ENCODE measurements at places on chromosomes 13 and 19.

GRCh38 chr13:35797991-35798390 is 321.5 kb upstream of the MAB21L1 start:
- DNase-seq: no peak

DNA sequence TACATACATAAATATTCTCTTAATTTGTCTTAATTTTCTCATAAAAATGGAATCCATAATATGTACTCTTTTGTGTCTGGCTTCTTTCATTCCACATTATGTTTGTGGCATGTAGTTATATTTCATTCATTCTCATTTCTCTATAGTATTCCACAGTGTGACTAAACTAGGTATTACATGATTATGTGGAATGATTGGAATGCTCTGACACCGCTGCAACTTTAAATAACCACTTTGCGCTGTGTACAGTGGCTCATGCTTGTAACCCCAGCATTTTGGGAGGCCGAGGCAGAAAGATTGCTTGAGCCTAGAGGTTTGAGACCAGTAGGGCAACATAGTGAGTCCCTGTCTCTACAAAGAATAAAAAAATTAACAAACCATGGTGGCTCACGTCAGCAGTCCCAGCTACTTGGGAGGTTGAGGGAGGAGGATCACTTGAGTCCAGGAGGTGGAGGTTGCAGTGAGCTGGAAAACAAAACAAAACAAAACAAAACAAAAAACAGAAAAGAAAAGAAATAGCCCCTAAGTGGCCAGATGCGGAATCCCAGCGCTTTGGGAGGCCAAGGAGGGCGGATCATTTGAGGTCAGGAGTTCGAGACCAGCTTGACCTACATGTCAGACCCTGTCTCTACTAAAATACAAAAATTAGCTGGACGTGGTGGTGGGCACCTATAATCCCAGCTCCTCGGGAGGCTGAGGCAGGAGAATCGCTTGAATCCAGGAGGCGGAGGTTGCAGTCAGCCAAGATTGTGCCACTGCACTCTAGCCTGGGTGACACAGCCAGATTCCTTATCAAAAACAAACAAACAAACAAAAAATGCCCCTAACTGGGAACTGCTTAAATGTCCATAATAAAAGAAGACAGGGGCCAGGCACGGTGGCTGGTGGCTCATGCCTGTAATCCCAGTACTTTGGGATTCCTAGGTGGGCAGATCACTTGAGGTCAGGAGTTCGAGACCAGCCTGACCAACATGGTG is 8.0 kb upstream of the SAE1 start:
- no peak for DNase-seq

DNA sequence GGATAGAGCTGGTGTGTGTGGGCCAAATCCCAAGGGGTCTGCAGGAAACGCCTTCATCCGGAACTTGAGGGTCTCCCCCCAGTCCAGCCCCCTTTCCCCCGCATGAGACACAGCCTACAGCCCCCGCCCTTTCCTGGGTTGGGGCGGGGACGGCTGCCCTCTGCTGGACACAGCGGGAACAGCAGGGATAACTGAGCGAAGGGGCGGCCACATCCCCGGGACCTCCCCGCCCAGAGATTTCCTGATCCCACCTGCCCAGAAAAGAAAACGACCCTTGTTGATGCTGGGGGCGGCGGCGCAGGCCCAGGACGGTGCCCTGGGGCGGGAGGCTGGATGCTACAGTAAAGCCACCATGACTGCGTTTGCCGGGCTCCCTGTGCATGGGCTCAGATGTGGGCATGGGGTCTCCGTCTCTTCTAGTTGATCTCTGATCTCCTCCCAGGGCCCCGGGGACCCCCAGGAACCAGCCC is 14.2 kb downstream of the ONECUT3 start:
- peak; percentile 89 for DNase-seq

DNA sequence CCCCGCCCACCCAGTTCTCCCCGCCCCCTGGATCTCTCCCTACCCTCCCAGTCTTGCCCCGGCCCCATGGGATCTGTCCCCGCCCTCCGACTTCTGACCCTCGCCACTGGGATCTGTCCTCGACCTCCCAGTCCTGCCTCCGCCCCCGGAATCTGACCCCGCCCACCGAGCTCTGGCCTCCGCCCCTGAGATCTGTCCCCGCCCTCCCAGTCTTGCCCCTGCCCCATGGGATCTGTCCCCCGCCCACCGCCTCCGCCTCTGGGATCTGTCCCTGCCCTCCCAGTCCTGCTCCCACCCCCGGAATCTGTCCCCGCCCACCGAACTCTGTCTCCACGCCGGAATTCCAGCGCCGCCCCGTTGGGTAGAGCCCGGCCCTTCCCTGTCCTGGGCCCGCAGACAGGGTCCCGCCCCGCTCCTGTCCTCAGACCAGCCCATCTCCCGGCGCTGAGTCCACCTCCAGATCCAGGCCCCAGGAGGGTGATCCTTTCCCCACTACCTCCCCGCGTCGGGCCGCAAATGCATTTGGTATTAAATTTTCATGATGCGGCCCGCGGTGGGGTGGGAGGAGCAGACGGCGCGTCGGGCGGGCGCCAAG is 1.5 kb upstream of the SLC17A7 start:
- DNase-seq: peak; percentile 91

GRCh38 chr19:42311657-42312056 is 1.5 kb upstream of the TMEM145 start:
- DNase-seq: no peak

DNA sequence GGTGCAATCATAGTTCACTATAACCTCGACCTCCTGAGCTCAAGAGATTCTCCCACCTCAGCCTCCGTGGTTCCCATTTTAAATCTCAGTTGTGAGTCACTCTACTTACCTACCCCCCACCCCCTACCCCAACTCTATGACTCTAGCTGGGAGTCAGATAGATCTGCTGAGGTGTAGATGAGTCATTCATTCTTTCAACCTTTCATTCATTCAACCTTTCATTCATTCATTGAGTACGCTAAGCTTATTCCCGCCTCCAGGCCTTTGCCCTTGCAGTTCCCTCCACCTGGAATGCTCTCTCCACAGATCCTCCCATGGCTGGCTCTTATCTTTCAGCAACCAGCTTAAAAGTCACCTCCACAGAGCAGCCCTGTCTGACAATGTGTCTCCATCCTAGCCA is 1.1 kb upstream of the MAST1 start:
- no peak for DNase-seq

GRCh38 chr19:38013913-38014580 is 107.0 kb downstream of the SIPA1L3 start:
- no peak for DNase-seq

DNA sequence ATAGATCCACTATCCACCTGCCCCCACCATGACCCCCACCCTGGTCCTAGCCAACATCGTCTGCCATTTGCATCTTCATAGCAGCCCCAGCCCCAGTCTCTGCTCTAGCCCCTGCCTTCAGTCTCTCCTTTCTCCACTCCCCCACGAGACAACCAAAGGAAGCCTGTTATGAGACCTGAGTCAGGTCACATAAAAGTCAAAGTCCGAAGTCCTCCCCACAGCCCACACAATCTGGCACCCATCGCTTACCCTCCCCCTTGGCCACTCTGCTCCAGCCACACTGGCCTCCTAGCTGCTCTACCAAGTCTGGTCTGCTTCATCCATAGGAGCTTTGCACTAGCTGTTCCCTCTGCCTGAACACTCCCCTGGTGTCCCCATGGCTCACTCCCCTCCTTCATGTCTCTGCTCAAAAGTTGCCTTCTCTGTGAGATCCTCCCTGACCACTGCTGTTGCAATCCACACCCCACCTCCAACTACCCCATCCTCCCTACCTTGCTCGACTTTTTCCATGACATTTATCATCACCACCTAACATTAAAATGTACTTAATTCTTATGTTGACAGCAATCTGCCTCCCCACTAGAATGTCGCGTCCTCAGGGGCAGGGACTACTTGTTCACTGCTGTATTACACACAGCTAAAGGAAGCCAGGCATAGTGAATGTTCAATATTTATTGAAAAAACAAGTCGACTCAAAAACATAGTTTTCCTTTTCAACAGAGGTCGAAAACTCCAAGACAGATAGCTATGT is 1.2 kb upstream of the PLEKHG2 start:
- DNase-seq: no peak

DNA sequence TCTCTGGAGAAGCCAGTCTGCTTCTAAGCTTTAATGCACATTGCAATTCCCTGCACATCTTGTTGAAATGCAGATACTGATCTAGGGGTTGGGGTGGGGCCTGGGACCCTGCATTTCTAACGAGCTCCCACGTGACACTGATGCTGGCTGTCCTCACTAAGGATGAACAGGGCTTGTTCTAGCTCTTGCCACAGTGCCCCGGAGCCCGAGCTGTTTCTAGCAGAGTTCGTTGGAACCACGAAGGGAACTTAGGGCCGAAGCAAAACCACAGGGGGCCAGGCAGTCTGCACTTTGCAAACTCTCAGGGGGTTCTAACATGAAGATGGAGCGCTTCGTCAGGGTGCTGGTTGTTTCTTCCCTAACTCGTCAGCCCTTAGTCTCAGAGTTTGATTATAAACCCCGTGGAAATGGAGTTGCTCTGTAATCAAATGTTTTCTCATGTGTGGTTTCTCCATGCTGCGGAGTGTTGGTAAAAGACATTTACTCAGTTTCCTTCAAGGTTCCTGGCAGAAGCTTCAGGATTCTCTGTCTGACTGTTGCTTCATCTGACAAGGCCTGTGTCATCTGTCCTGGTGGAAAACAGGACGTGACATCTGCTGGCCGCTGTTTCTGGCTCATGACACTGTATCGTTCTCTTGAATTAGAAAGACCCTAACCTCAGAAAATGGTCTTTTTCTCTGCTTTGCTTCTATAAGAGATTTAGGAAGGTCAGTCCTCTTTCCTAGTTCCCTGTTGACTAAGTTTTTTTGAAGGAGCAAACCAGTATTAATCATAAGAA is 221.5 kb downstream of the TEX29 start:
- DNase-seq: no peak

- DNase-seq: no peak
These were observed 237.5 kb downstream of the COG6 start for GRCh38 chr13:39892721-39893685.

GRCh38 chr13:79382545-79383275 is 23.3 kb downstream of the RBM26 start:
- DNase-seq: no peak

DNA sequence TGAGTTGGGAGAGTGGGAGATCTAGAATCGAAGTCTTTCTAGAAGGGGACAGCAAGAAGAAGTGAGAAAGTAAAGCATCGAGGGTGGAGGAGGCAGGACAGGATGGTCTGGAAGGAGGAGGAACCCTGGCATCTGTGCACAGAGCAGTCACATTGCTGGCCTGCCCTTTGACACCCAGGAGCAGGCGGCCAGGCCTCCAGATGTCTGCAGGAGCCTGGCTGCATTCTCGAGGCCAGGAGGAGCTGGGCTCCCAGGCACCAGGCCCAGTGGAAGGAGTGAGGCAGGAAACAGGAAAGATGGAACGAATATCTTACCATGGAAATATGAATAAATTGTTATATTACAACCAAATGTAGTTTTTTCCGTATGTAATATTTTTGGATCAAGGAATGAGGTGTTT is 27.7 kb upstream of the ARGLU1 start:
- peak; percentile 24 for DNase-seq

DNA sequence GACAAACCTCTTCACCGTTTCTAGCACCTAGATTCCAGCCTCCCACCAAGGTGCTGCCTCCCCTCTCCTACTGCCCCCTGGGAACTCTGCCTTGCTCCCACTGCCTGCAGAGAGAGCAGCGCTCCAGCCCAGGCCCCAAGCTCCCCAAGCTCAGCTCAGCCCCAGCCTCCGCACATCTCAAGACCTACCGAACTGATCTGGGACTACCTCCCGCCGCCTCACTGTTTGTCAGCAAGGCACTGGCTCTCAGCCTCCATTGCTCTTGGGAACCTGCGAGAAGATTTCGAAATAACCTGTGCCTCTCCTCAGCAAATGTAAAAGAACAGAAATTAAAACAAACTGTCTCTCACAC is 92.4 kb upstream of the GPR183 start:
- no peak for DNase-seq

DNA sequence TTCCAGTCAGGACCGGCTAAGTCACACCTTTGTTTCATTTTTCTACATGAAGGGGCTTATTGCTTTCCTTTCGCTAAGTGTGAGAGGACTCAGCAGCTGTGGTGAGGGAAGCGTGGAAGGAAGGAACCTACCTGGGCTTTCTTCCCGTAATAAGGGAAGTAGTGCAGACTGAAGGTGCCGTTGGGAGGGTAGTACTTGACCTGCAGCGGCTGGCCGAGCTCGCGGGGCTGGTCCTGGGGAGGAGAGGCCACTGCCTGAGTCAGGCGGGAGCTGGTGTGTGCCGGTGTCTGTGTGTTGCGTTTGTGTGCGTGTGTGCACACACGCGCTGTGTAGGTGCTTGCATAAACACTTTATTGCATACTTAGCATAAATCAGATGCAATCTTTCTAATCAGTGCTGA is 7.7 kb downstream of the ATP4B start:
- no peak for DNase-seq

DNA sequence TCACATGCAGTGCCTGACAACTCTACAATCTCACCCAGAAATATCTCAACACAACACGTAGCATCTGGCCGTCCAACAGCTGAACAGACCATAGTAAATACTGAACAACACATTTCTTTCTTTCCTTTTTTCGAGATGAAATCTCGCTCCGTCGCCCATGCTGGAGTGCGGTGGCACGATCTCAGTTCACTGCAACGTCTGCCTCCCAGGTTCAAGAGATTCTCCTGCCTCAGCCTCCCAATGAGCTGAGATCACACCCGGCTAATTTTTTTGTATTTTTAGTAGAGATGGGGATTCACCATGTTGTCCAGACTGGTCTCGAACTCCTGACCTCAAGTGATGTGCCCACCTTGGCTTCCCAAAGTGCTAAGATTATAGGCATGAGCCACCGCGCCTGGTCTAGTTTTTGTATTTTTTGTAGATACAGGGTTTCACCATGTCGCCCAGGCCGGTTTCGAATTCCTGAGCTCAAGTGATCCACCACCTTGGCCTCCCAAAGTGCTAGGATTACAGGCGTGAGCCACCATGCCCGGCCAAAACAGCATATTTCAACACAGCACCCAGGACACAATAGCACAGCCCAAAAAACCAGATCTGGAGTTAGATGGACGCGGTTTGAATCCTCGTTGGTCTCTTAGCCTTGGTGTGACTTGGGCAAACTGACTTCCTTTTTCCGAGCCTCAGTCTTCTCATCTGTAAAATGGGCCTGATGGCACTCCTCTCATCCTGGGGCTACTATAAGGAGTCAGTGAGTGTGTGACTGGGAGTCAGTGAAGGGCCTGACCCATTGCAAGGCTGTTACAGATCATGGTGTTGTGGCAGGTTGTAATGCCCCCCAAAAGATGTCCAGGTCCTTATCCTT is 22.6 kb downstream of the CYP2A6 start:
- DNase-seq: no peak

GRCh38 chr19:4589579-4590410 is 30.3 kb upstream of the SEMA6B start:
- DNase-seq: no peak

GRCh38 chr13:92830821-92831220 is 395.8 kb upstream of the GPC6 start:
- DNase-seq: no peak

- DNase-seq: no peak
These were observed 16.2 kb downstream of the NCLN start for GRCh38 chr19:3201911-3202310.

DNA sequence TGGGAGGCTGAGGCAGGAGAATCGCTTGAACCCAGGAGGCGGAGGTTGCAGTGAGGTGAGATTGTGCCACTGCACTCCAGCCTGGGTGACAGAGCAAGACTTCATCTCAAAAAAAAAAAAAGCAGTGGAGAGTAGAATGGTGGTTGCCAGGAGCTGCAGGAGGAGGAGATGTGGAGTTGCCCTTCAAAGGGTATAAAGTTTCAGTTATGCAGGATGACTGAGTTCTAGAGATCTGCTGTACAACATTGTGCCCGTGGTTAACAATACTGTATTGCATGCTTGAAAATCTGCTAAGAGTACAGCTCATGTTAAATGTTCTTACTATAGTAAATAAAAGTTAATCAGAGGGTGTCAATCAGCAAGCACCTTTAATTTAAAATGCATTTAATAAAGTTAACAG is 28.4 kb upstream of the LATS2 start:
- DNase-seq: no peak

Measured in AG08396 (cell line).